Body of pancreas (tissue), 4 donors: ENCODE measurements at places on chromosomes 11 and 22. TPM values are rescaled to one million over a fixed set of nuclear protein-coding genes. Genes with fewer than 3 reads are reported as not detected.

DNA sequence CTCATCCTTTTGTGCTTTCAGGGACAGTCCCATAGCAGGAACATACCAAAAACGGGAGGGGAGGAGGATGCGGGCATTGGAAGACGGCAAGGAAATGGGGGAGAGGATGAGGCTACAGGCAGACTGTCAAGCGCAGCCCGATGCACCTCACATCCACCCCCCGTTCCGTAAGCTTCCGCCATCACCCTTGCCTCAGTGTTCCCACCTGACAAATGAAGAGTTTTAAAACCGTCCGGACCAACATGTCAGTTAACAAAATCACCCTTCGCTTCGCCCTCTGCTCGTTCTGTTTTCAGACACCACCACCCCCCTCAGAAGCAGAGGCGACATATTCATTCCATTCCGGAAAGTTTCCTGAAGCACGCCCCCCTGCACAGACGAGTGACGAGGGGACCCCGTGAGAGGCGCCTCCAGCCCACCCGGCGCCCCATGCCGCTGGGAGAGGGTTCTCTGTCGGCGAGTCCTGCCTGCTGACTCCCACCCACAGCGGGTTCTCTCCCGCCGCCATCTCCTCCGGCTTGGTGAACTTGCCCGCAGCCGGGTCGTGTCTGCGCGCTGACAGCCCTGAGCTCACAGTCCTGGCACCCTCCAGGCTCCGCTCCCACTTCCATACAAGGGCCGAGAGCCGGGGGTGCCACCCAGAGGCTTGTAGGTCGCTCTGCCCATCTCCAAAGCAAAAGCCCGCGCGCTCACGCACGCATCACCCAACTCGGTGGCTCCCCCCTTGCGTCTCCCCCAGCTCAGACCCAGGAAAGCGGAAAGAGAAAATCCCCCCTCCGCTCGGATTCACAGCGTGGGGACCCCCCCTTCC lies 1.5 kb downstream of the IGSF9B start:
- H3K4me1 ChIP-seq = peaks cover 23% of the 10 kb centered on the region
- H3K36me3 ChIP-seq = no peaks in the 10 kb centered on the region
- no peak for DNase-seq
- H3K27me3 ChIP-seq = no peaks in the 10 kb centered on the region
- H3K4me3 ChIP-seq = no peak overlapping the region

- no peak overlapping the region for H3K27ac ChIP-seq
- H3K4me1 ChIP-seq = no peaks in the 10 kb centered on the region
- H3K27me3 ChIP-seq = no peaks in the 10 kb centered on the region
Observed at GRCh38 chr11:97033178-97033577, 643.4 kb downstream of the JRKL start.

GRCh38 chr11:132335311-132335710 lies 964.9 kb downstream of the NTM start:
- H3K4me1 ChIP-seq = no peaks in the 10 kb centered on the region
- no peaks in the 10 kb centered on the region for H3K36me3 ChIP-seq
- no peak for DNase-seq
- no peaks in the 10 kb centered on the region for H3K27me3 ChIP-seq

DNA sequence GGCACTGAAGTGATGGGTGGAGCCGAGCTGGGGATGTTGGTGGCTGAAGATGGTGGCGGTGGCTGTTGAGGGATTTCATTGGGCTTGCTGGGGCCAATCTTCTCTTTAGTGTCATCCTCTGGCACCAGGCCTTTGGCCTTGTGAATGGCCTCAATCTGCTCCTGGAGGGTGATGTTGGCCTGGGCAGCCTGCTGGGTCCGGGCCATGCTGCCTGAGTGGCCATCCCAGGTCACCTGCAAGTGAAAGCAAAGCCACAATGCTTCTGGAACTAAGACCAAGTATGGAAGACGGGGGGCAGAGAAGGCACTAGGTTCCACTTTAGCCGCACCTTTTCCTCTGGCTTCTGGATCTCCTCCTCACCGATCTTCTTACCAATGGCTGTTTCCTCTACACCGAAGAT lies 12.1 kb upstream of the TBC1D10A start:
- no peaks in the 10 kb centered on the region for H3K27me3 ChIP-seq
- H3K36me3 ChIP-seq = peaks cover 86% of the 10 kb centered on the region
- H3K4me3 ChIP-seq = no peak overlapping the region
- no peak overlapping the region for H3K27ac ChIP-seq

GRCh38 chr22:29569011-29569678 lies 11.8 kb downstream of the NIPSNAP1 start:
- no peaks in the 10 kb centered on the region for H3K36me3 ChIP-seq
- H3K4me3 ChIP-seq = no peak overlapping the region
- H3K27ac ChIP-seq = no peak overlapping the region
- DNase-seq = no peak
- no peaks in the 10 kb centered on the region for H3K4me1 ChIP-seq

BRD1 gene
- total RNA-seq = 21.8 TPM

- peaks cover 8% of the 10 kb centered on the region for H3K36me3 ChIP-seq
- peak overlapping the region; percentile 97 for H3K27ac ChIP-seq
- peak overlapping the region; percentile 19 for H3K4me3 ChIP-seq
Observed at GRCh38 chr22:31083923-31084810, 3.0 kb downstream of the SMTN start.

BIK gene
- total RNA-seq = 11.5 TPM

HPX gene
- total RNA-seq = not detected

DNA sequence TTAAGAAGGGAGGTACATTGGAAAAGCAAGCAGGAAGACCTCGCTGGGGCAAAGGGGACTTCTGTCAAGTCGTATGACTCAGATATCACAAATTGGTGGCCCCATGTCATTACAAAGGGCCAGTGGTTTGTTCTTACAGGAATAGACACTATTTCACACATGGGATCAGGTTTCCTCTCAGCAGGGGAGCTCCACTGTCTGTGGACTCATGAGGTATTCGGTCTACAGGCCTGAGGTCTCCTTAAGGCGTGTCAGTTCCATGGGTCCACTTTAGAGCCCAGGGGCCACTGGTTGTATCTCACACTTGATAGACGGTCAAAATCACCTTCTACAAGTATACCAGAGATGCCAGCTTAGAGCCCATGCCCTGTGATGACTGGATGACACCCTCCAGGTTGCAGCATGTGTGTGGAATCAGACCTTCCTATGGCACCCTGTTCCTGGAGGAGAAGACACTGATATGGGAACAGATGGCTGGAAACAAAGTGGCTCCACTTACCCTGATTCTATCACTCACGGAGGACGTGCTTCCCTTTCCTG lies 288.1 kb upstream of the B3GAT1 start:
- no peaks in the 10 kb centered on the region for H3K27me3 ChIP-seq
- H3K36me3 ChIP-seq = no peaks in the 10 kb centered on the region
- no peak for DNase-seq
- no peak overlapping the region for H3K4me3 ChIP-seq
- no peaks in the 10 kb centered on the region for H3K4me1 ChIP-seq

PEX16 gene
- 29.1 TPM for total RNA-seq

CCDC90B gene
- 7.3 TPM for total RNA-seq

RAB36 gene
- total RNA-seq = 3.1 TPM

DNA sequence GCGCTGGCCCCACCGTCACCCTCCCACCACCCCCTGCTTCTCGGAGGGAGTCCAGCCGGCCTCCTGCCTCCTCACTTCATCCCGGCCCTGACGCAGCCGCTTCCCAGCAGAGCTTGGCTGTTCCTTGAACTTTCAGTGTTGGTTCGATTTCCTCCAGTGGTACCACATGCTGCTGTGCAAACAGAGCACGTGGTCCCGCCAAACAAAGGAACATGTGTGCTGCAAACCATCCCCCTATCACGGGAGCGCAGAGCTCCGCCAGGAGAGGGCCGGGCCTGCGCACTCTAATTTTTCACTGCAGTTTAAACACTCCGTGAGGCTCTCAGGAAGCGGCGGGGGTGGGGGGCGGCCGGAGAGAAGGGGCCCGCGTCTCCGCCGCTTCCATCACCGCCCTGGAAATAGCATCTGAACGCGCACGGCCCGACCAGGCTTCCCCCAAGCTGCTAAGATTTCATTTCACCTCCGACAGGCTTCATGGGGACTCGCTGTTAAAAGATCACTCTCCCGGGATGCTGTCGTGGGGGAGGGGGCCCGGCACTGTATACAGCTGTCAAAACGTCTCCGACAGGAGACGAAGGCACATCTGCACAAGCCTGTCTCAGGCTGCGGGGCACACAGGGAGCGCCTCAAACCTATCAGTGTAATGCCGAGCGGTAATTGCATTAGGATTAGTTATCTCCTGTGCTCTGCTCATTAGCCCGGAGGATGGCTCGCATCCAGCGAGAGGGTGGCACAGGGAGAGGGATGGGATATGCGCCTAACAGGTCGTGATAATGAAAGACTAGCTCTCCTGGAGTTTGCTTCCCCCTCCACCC lies 269.9 kb upstream of the SORL1-AS1 start:
- no peak overlapping the region for H3K4me3 ChIP-seq
- H3K27me3 ChIP-seq = no peaks in the 10 kb centered on the region
- H3K36me3 ChIP-seq = no peaks in the 10 kb centered on the region
- DNase-seq = peak; percentile 70
